CD4-positive, alpha-beta T cell treated with Interleukin-1 beta for 1 hour (primary cell): ENCODE measurements at places on chromosomes 5 and 9.

- DNase-seq = no peak
Measured at GRCh38 chr9:129125478-129125877, 14.3 kb downstream of the PTPA start.

GRCh38 chr9:15430920-15431844 lies 8.5 kb downstream of the SNAPC3 start:
- no peak for DNase-seq

DNA sequence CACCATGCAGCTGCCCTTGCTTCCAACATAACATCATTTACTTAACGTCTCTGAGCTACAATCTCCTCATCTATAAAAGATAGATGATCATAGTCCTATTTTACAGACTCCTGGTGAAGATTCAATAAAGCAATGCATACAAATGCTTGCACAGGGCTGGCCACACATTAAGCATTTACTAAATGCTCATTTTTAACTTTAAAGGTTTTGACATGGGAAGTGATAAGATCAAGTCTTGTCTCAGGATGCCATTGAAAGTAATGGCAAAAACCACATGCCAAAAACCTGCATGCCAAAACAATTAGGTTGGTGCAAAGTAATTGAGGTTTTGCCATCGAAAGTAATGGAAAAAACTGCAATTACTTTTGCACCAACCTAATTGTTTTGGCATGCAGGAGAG lies 181.2 kb upstream of the ADRA1B start:
- DNase-seq = no peak

DNA sequence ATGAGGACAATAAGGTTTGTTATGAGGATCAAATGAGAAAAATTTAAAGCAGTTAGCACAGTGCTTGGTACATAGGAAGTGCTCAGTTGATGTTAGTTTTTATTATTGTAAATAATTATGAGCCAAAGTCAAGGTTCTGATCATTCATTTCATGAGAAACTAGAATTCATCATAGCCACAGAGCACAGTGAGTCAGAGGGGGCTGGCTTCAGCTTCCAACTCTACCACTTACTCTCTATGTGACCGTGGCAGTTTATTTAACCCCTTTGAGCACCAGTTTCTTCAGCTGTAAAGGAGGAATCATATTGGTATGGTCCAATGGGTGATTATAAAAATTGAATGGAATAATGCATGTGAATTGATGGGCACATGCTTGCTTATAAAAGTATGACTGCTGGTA lies 39.4 kb downstream of the KLHL3 start:
- no peak for DNase-seq

DNA sequence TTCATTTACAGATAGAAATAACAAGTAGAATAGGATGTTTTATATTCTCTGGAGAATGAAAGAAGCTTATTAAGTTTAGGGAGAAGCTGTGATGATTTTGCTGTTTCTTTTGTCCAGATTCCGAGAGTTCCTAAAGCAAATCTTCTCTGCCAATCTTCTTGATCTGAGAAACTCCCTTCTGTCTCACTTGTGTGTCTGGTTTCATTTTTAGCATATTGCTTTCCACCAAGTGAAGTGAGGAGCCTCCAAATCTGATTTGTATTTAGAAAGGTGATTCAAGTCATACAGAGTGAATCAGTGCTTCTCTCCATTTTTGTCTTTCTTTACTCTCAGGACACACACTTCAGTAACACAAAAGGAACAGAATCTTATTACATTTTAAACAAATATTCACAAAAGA lies 48.4 kb downstream of the STX17 start:
- DNase-seq = no peak

DNA sequence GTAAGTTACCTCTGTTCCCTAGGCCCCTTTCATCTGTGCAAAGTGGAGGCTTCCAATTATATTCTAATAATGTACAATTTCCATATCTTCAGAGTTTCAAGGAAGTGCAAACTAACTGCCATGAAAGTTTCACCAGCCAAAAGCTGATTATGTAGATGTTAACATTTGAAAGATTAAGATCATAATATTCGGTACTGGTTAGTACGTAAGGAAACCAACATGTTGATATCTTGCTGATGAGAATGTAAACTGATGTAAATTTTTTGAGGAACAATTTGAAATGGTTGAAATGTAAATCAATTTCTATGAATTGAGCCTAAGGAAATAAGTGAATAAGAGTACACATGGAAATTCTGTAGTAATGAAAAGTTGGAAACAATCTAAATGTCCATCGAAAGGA lies 12.9 kb upstream of the KLF4 start:
- DNase-seq = no peak

DNA sequence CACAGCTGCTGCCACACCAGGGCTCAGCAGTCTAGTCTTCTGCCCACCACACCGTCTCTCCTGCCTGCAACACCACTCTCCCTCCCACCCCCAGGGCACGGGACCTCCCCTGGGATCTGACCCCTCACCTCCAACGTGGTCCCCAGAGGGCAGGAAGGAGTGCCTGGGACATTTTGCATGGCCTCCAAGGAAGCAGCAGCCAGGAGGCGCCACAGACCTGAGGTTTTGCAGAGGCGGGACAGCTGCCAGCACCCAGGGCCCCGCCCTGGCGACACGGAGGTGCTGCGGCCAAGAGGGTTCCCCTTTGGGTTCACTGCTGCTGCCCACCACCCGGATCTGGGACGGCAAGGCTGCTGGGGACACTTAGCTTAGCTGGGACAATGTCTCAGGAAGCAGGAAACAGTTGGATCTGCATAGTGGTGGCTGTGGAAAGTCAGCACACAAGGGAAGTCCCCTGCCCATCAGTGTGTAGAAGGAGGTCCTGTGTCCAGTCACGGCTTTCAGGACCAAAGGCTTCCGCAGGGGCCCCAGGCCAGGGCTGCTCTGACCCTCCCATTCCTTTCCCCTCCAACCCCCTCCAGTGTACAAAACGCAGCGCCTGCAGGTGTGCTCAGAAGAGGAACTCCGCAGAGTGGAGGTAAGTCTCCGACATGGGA lies 13.8 kb downstream of the PROP1 start:
- DNase-seq = peak; percentile 5

DNA sequence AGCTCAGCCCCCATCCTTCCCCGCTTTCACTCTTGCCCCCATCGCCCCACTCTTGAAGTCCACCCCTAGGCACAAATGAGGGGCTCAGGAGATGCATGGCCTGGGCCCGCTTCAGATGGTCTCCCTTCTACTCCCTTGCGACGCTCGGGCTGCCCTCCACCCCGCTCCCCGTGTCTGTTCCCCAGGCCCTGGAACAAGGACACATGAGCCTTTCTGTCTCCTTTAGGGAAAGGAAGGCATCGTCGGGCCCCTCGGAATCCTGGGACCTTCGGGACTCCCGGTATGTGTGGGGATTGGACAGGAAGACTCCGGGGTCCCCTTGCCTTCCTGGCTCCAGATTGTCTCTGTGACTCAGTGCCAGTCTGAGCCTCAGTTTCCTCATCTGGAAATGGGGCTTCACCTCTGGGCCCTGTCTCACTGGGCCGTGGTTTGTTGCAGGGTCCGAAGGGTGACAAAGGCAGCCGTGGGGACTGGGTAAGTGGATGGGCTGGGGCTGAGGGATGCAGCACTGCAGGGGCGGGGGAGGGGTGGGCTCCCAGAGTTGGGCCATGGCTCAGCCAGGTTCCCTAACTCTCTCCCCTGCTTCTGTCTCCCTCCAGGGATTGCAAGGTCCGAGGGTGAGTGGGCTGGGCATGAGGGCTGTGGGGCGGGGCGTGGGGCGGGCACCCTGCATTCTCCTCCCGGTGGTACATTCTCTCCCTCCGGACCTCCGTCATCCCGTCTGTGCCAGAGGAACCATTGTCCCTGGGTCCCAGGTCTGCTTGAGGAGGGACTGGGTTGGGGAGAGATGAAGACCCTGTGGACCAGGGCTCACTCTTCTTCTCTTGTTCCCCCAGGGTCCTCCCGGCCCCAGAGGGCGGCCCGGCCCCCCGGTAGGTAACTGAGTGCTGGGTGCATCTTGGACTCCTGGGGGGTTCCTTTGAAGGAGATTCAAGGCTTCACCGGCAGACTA lies 21.8 kb upstream of the ORM1 start:
- no peak for DNase-seq

DNA sequence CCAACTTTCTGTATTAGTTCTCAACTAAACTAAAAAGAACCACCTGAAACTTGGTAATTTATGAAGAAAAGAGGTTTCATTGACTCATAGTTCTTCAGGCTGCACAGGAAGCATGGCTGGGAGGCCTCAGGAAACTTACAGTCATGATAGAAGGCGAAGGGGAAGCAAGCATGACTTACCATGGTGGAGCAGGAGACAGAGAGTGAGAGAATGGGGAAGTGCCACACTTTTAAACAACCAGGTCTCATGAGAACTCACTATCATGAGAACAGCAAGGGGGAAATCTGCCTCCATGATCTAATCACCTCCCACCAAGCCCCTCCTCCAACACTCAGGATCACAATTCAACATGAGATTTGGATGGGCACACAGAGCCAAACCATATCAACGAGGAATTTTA lies 123.5 kb downstream of the DEPDC1B start:
- DNase-seq = no peak

DNA sequence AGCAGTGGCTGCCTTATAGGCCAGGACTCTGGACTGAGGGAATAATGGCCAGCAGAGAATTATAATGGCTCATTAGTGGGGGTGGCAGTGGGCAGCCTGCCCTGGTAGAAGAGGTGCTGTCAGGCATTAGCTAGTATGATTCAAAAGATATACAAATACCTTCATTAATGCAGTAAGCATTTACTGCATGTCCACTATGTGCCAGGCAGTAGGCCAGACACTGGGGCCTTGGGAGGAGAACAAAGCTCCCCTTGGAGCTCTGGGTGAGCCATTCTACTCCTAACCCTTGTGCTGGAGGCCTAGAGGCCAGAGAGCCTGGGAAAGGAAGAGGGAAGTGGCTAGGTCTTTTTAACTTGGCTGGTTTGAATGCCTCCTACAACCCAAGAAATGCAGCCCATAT lies 2.0 kb upstream of the GARNL3 start:
- DNase-seq = no peak

GRCh38 chr5:131139321-131139720 lies 25.7 kb downstream of the HINT1 start:
- no peak for DNase-seq

GRCh38 chr5:95969055-95969454 lies 7.4 kb upstream of the ELL2 start:
- no peak for DNase-seq

DNA sequence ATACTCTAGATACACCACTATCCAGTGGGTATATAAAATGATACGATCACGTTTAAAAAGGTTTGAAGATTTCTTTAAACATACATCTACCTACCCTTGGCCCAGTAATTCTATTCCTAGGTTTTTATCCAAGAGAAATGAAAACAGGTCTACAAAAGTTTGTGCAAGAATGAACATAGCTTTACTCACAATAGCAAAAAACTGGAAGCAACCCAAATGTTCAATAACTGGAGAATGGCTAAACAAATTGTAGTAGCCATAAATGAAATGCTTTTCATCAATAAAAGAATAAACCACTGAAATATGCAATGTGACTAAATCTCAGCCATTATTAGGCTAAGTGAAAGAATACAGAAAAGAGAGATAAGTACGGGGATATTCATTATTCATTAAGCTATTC lies 438.9 kb downstream of the ARHGEF28 start:
- no peak for DNase-seq

- no peak for DNase-seq
Measured at GRCh38 chr5:65341835-65342234, 139.9 kb downstream of the ADAMTS6 start.

GRCh38 chr9:93116072-93116961 lies 17.7 kb downstream of the NINJ1 start:
- no peak for DNase-seq

DNA sequence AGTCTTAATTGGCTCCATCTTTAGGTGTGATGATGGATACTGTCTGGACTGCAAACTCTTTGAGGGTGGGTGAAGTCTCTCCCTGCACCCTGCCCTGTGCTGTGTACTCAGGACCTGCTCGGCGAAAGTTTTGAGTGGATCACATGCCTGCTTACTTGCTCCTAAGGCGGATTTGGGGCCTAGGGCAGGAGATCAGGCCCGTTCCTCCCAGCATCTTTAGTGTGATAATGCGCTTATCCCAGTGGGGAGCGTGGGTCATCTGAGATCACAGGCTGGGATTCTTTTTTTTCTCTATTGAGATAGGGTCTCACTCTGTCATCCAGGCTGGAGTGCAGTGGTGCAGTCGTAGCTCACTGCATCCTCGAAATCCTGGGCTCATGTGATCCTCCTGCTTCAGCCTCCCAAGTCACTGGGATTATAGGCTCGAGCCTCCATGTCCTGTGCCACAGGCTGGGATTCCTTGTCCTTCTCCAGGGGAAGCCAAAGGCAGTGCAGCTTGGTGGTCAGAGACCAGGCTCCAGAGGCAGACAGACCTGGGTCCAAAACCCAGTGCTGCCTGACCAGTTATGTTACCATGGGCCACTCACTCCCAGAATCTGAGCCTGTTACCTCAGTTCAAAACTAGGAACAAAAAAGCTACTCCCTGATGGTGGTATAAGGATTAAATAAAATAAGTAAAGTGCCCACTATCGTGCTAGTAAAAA lies 59.7 kb downstream of the ZNF618 start:
- no peak for DNase-seq

DNA sequence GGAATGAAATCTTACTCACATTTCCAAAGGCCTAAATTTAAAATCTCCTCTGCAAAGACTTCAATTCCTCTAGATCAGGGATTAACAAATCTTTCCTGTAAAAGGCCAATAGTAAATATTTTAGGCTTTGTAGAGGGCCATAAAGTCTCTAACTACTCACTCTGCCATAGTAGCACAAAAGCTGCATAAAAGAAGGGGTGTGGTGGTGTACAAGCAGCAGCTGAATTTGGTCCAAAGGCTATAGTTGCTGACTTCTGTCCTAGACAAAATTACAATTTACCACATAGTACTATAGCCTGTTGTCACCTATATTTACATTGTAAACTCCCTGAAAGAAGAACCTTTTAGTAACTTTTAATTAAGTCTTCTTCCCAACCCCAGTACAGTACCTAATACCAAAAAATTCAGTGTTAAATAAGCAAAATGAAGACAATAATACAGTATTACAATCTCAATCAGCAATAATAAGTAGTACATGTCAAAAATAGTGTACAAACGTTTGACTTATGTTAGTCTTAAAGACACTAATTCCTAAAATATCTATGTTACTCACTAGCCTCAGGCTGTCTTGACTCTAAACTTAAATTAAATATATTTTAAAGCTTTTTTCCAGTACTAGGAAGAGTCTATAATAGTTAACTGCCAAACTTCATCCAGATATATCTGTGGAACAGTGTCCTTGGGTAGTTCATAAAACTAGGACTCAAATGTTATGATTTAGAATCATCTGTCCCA lies 6.9 kb downstream of the CETN3 start:
- no peak for DNase-seq
